ENCODE measurements at places on chromosomes 4 and X.

DNA sequence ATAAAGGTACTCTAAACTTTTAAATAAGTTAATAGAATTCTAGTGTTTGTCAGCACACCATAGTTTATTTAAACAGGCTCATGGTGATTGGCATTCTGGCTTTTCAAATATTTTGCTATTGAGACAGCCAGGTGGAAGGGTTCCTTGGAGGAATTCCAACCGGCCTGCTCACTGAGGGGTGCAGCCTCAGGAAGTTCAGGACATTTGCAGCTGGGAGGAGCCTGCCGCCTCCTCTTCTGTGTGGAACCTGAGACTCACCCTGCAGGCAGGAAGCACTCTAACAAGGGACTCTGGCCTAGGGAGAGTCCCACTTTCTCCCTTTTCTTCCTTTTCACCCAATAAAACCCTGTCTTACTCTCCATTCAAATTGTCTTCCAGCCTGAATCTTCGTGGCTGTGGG is 1328.0 kb downstream of the FSTL5 start:
- DNase-seq: peak; percentile 8

DNA sequence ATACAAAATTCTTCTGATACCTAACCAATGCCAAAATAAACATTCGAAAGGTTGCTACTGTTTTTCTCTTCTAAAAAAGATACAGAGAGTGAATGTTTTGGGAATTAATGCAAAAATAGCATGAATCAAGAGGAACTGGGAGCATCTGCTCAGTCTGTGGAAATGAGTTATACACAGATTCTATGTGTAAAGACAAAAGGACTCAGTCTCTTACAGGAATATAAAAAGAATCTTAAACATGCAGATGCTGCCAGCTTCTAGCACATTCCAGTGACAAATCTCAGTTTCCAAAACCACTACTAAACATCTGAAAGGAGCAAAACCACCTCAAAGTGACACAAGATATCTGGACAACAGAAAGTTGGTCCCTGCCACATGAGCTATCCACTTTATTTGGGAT is 55.0 kb downstream of the PAPSS1 start:
- DNase-seq: peak; percentile 20

DNA sequence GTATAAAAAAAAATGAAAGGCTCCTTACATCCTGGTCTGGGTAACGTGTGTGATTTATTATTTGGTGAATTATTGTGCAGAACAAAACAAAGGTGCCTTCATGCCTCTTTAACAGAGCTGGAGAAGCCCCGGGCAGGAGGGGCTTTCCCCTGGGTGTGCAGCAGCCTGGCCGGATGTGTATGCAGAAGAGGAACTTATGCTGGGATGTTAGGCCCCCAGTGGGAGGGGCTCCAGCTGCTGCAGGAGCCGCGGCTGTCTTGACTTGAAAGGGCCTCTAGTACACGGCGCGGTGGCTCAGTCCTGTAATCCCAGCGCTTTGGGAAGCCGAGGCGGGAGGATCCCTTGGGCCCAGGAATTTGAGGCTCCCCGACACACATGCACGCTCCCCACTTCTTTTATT is 16.0 kb downstream of the CCNQ start:
- DNase-seq: no peak

- no peak for DNase-seq
Measured at GRCh38 chr4:44228326-44228725, 220.3 kb downstream of the KCTD8 start.

DNA sequence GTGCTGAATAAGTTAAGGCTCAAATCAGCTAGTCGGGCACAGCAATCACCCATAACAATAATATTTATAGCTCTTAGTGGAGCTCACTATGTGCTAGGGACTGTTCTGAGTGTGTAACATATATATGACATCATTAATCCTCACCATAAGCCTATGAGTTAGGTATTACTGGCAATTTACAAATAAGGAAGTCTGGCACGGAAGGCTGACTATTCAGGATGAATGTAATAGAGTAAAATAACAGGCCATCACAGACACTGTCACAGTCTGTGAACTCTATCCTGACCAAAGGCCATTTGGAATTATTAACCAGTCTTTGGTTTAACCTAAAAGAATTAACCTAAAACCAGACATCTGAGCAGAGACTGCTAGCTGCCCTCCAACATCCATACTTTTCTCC is 119.3 kb downstream of the C4orf51 start:
- DNase-seq: no peak

GRCh38 chr4:148831945-148832344 is 389.7 kb upstream of the NR3C2 start:
- peak; percentile 72 for DNase-seq

Data from myocyte (in vitro differentiated cells).